ENCODE measurements at places on chromosomes 16 and 17. TPM values are rescaled to one million over a fixed set of nuclear protein-coding genes. Genes with fewer than 3 reads are reported as not detected.
A peak's percentile ranks its signal among the peaks of the same experiment; 100 is the strongest.

DNA sequence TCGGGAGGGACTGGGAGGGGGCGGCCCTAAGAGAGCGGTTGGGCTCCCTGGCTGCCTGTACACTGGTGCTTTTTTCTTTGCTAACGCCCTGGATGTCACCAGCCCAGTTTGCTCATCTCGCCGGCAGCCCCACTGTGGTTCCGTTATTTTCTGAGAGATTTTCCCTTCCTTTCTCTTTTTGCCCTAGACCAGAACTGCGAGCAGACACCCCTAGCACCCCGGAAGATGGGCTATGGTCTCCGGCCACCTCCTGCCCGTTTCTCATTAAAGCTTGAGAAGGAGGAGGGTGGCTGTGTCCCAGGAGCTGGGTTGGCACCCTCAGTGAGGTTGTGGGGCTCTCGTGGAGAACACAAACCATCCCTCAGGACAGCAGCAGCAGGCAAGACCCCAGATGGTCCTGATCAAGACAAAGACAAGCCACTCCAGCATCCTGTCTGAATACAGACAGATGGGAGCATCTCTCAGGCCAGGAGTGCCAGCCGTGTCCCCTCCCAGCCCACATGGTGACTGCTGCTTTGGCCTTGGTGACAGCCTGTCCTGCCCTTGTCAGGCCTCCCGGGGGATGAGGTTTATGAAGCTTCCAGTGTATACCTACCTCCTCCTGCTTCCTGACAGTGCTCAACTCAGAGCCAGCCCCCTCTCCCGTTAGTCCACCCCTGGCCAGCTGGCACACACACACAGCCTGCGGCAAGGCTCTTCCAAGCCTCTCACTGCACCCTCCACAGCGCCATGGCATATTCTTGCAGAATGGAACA lies 77.2 kb downstream of the KCNJ12 start:
- peaks cover 33% of the 10 kb centered on the region for H3K27me3 ChIP-seq
- no peak overlapping the region for H3K27ac ChIP-seq
- peaks cover 22% of the 10 kb centered on the region for H3K4me1 ChIP-seq
- H3K36me3 ChIP-seq, result no peaks in the 10 kb centered on the region
- no peak for DNase-seq

- peak; percentile 47 for DNase-seq
- H3K36me3 ChIP-seq, result peaks cover 21% of the 10 kb centered on the region
- H3K27ac ChIP-seq, result peak overlapping the region; percentile 86
- H3K4me1 ChIP-seq, result peaks cover 65% of the 10 kb centered on the region
- H3K27me3 ChIP-seq, result no peaks in the 10 kb centered on the region
These were observed 7.4 kb downstream of the CMIP start for GRCh38 chr16:81451753-81452680.

Gene RCVRN
- not detected for total RNA-seq

GRCh38 chr16:86214326-86215232 lies 295.7 kb upstream of the FOXF1 start:
- H3K4me3 ChIP-seq, result no peak overlapping the region
- peaks cover 9% of the 10 kb centered on the region for H3K27me3 ChIP-seq
- H3K27ac ChIP-seq, result no peak overlapping the region
- DNase-seq, result no peak
- H3K36me3 ChIP-seq, result peaks cover 3% of the 10 kb centered on the region

Gene KLHL10
- 0.19 TPM for total RNA-seq

GRCh38 chr17:2192367-2193057 lies 111.1 kb downstream of the SMG6 start:
- no peaks in the 10 kb centered on the region for H3K27me3 ChIP-seq
- DNase-seq, result peak; percentile 62
- H3K27ac ChIP-seq, result peak overlapping the region; percentile 83
- H3K36me3 ChIP-seq, result peaks cover 42% of the 10 kb centered on the region
- peak overlapping the region; percentile 16 for H3K4me3 ChIP-seq

Data from activated naive CD8-positive, alpha-beta T cell treated with anti-CD3 and anti-CD28 coated beads for 36 hours (primary cell).